ENCODE measurements at places on chromosomes 3 and 15. TPM values are rescaled to one million over a fixed set of nuclear protein-coding genes. Genes with fewer than 3 reads are reported as not detected.

The FBXO40 gene
- total RNA-seq: not detected

The SCAMP5 gene
- 3.4 TPM for total RNA-seq

The CLRN1 gene
- not detected for total RNA-seq

The CSTA gene
- 1.3 TPM for total RNA-seq

The MAP3K13 gene
- 24.6 TPM for total RNA-seq

Data from gastroesophageal sphincter (tissue), 4 donors.